Hematopoietic multipotent progenitor cell treated with erythropoietin and hydrocortisone succinate and interleukin-3 and kit ligand, for 15 days (in vitro differentiated cells): ENCODE measurements at places on chromosomes 6 and 20.

DNA sequence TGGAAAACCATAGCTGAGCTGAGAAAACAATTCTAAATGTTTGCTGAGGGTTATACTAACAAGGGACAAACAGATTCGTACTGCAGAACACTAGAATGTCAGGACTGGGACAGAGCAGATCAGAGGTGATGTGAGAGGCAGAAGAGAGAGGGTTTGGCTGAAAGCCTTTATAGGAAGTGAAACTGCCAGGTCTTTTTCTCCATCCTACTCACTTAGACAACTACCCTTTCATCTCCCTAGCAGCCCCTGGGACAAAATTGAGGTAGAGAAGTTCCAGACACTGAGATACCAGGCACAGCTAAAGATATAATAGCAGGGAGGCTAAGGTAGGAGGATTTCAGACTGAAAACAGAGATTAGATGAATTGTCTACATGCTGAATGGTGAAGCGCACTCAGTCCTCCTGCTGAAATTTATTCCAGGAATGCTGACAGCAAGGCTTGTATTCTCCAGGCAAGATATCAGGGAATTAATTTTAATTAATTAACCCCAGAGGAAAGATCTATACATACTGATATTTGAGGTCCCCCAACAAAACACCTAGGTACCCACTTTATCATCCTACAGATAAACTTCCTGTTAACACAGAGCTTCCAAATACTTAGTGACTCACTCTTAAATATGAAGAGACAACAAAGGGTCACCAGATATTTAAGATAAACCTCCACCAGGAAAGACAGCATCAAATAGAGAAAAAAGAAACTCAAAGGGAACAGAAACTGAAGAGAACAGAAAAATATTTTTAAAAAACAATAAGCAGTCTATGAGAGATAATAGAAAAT lies 12.6 kb upstream of the EIF2S2 start:
- no peak for DNase-seq

DNA sequence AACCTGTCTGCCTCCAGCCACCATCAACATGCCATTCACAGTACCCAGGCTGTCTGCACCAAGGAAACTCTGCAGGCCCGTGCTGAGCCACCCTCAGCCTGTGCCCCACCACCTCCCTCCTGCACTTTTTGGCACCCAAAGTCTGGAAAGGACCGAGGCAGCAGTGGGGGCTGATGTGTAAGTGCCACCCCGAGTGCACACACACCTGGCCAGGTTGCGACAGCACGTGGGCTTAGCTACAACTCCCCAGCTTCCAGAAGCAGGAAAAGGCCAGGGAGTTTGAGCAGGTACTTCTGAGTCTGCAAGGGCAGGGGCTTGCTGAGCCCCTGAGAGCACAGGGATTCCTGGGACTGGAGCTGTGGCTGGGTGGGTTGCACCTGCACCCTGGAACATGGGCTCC lies 303.3 kb upstream of the OPRM1 start:
- DNase-seq = no peak

GRCh38 chr6:87881342-87881895 lies 166.2 kb upstream of the SPACA1 start:
- DNase-seq = no peak

DNA sequence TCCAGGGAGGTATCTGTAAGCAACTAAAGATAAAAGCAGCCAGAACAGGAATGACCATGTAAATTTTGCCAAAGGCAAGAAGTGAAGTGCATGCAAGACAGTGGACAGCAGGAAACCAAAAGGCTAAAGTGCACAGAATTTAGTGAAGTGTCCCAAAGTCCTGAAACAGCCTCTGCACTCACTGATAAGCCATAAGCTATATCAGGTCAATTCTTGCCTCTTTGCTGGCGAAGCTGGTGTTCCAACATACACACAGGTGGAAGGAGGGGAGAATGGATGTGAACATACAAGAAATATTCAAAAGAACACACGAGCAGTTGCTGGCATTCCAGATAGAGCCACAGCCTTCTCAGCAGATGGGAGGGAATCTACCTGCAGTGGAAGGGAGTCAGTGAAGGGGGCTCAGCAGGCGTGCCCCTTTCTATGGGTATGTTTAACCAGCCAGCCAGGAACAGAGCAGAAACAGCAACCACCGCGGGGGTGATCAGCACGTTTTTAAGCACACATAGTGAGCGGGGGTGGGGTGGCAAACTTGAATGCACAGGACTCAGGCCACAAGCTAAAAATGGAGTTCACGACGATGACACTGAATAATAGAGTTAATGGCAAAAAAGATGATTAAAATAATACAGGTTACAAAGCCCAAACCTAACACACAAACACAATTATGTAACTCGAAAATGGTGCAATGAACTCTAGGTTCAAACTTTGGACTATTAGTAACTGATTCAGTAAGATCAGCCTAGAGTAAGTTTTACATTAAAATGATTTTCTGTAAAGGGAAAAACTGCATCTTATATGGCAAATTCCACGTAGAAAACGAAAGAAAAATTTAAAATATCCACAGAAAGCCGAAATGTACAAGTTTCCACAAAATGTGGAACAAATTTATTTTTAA lies 1.2 kb downstream of the ECI2 start:
- peak; percentile 26 for DNase-seq

GRCh38 chr6:158416883-158417759 lies 104.9 kb downstream of the TULP4 start:
- no peak for DNase-seq

GRCh38 chr6:101705866-101706265 lies 312.4 kb downstream of the GRIK2 start:
- no peak for DNase-seq

DNA sequence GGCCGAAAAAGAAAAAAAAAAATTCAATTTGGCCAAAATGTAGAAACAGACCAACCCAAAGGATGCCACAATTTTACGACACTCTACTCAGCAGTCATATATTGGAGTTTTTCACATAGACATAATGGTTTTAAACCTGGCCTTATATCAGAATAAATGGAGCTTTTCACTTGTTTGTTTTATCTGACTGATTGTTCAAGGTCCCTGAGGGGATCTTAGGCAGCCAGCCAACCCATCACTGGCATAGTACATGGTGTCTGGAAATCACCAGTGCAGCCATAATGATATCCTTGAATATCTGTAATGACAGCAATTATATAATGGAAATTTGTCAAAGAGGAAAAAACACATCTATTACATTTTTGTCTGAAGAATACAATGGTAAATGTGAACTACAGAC lies 96.9 kb downstream of the PRSS35 start:
- DNase-seq = no peak

DNA sequence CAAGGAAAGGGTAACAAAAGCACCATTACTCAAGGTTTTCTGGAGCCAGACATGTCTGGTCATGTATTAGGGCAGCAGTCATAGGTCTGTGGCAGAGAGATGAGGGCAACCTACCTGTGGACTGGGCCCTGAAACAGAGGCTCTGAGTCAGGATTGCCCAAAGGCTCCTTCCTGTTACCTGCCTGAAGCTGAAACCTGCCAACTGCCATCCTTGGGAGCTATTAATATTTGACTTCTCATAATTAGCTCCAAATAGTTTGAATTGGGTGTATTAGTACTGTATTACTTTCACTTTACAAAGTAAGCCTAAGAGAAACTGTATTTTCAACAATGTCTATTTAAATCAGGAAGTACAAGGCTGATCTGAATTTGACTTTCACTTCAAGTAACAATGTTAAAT lies 72.0 kb upstream of the TBX18 start:
- no peak for DNase-seq
